Astrocyte of the hippocampus (primary cell): ENCODE measurements at places on chromosomes 7 and 10.

DNA sequence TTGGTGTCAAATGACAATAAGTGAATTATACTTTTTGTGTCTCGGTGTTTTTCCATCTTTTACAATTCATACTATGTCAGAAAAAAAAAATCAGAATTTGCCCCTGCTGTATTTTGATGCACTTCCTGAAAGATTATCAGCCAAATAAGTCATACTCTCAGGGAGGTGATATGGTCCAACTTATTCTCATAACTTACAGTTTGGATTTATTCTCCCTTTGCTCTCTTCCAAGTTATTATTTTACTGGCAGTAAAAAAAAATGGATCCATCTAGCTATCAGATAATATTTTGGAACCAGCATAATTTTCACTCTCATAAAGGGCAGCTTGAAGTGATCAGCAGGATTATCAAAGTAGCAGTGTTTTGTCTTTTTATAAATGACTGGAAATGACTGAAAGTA lies 337.1 kb downstream of the BMPER start:
- no peak for DNase-seq

- DNase-seq: no peak
Measured at GRCh38 chr10:89700923-89701241, 508 bp upstream of the KIF20B start.

DNA sequence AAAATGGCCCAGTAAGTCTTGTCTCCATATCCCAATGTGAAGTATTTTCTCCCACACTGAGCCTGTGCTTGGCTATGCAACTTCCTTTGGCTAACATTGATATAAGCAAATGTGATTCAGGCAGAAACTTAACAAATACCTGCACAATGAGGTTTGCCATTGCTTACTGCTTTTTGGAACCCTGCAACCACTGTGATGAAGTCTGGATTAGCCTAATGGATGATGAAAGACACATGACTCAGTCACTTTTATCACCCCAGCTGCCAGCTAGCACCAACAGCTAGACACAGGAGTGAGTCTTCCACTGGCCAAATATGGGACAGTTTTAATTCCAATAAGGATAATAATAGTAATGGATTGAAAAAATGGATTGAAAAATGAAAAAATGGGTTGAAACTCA lies 854.5 kb downstream of the GRM8 start:
- DNase-seq: no peak

GRCh38 chr10:103871006-103871405 lies 15.6 kb upstream of the SH3PXD2A start:
- DNase-seq: no peak

DNA sequence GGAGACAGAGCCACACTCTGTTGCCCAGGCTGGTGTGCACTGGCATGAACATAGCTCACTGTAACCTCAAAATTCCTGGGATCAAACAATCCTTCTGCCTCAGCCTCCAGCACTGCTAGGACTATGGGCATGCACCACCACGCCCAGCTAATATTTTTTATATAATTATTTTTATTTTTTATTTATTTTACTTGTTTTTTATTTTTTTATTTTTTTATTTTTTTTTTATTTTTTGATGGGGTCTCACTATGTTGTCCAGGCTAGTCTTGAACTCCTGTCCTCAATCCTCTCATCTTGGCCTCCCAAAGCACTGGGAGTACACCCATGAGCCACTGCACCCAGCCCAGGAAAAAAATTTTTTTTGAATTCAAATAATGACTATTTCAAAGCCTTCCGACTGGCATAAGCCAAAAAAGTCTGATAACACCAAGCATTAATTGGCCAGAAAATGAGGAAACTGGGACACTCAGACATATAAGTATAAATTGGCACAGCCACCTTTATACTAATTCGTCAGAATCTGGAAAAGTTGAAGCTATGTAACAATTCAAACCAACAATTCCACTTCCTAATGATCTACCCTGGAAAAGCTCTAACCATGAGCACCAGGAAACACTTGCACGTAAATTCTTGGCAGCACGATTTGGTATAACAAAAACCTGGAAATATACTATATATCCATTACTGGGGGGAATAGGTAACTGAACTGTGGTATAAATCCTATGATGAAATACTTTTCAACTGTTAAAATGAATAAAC lies 6.3 kb downstream of the ZC3HAV1 start:
- no peak for DNase-seq

DNA sequence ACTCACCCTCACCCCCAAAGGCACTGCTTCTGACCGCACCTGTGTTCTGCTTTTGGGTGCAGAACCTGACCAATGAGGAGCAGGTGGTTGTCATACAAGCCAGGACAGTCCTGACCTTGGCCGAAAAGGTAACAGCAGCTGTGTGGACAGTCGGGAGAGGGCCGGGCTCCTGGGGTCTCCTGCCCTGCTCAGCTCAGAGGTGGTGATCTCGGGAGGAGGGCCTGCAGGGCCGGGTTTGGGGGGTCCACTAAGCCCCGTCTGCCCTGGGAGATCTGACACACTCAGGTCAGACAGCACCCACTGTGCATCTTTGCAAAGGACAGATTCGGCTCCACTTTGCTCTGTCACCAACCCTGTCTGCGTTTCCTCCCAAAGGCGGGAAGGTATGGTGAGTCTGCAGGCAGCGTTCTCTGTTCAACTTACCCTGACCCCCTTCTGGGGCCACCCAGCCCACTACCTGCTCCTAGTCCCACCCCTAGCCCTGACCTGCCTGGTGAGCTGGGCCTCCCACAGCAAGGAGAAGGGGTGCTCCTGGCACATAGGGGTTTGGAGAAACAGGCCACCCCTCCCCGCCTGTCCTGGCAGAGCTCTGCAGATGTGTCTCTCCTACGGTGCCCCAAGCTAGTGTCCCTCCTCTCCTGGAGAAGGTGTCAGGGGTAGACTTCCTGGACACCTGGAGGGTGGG lies 33.7 kb upstream of the DPYSL4 start:
- no peak for DNase-seq
